ENCODE measurements at places on chromosomes 1 and 21.

- peak; percentile 54 for DNase-seq
These were observed 22.9 kb downstream of the TSHB start for GRCh38 chr1:115052454-115053083.

DNA sequence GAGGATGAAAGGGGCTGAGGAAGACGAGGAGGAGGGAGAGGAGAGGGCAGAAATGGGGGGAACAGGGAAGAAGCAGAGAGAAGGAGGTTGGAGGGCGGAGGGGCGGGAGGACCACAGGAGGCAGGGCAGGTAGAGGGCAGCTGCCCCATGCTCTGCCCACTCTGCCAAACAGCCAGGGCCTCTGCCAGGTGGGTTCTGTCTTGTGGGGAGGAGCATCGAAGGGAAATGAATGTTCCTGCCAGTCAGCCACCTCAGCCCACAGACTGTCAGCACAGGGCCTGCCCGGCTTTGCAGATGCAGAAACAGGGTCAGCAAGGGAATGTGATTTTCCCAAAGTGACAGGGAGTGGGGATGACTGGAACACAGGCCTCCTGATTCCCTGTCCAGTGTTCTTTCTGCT is 82.6 kb downstream of the GRIK3 start:
- DNase-seq = no peak

- DNase-seq = no peak
These were observed 3.3 kb downstream of the SUMO3 start for GRCh38 chr21:44814498-44815023.

GRCh38 chr1:152546704-152547103 is 19.9 kb downstream of the LCE3E start:
- no peak for DNase-seq

DNA sequence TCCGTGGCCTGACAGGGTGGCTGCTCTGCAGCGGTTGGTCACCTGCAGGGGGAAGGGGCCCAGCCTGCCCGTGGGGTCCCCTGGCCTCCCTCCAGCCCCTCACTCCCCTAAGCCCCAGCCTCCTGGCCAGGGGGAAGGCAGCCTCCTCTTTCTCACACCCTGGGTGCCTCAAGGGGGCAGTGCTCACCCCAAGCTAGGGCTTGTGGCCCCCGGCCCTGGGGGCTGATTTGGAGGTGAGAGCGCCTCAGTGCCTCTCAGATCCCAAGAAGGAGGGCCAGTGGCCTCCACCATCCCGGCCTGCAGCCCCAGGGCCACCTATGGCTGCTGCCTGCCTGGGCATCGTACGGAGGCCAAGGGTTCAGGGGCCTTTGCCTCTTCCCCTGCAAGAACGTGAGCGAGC is 66.4 kb upstream of the TTC34 start:
- DNase-seq = no peak

DNA sequence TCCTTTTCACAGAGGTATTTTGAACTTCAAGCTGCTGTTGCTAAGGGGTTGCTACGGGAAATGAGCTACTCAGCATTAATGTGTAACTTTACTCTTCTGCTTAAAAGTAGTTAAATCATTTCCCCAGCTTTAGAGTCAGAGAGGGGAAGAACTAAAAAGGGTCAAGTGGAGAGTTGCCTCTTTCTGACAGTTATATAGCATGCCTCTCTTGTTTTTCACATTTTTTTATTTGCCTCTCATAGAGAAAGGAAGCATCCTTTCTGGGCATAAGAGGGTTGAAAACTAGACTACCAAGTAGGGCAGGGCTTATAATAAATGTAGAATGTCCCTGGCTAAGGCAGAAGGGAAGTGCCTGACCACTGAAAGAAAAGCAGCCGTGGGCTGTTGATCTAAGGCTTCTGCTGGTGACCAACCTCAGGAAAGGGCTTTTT is 10.1 kb upstream of the ELAVL4 start:
- DNase-seq = no peak

DNA sequence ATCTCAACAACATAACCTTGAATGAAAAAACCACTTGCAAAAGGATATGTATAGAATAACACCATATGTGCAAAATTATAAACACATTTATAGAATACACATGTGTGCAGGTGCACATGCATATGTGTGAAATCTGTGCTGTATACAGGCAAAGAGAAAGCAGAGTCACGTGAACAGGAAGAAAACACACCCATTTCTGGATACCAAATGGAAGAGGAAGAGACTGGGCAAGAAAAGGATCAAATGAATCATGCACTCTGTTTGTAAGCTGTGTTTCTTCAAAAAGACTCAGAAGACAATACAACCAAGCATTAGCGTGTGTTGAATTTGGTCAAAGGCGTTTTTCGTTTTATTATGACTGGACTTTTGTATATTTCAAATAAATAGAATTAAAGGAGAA is 111.3 kb upstream of the ERG start:
- no peak for DNase-seq

DNA sequence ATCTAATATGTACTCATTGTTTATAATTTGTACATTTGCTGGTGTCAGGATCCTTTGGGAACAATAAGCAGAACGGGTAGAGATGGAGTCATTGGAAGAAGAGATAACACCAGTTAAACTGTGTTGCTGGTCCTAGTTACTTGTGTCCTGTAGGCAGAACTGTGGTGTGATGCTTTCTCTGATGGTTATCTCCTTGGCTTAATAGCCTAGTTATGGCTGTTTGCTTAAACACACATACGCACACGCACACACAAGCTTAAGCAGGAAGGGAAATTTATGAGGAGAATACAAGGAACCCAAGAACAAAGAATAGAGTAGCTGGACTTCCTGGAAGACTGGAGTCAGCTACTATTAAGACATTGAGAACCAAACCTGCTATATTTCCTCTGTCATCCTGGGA is 5.7 kb upstream of the PKN2 start:
- no peak for DNase-seq

DNA sequence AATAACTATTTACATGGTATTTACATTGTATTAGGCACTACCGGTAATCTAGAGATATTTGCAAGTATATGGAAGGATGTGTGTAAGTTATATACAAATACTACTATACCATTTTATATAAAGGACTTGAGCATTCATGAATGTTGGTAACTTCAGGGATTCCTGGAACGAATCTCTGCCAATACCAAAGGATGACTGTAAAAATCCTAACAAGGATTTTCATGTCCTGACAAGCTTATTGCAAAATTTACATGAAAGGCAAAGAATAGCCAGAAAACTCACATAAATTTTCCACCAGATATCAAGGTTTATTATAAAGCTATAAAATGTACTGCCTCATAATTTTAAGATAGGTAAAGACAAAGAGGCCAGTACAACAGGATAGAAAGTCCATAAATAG is 325.2 kb upstream of the NRIP1 start:
- DNase-seq = no peak

- DNase-seq = no peak
These were observed 102.2 kb downstream of the COQ8A start for GRCh38 chr1:227042292-227042691.

DNA sequence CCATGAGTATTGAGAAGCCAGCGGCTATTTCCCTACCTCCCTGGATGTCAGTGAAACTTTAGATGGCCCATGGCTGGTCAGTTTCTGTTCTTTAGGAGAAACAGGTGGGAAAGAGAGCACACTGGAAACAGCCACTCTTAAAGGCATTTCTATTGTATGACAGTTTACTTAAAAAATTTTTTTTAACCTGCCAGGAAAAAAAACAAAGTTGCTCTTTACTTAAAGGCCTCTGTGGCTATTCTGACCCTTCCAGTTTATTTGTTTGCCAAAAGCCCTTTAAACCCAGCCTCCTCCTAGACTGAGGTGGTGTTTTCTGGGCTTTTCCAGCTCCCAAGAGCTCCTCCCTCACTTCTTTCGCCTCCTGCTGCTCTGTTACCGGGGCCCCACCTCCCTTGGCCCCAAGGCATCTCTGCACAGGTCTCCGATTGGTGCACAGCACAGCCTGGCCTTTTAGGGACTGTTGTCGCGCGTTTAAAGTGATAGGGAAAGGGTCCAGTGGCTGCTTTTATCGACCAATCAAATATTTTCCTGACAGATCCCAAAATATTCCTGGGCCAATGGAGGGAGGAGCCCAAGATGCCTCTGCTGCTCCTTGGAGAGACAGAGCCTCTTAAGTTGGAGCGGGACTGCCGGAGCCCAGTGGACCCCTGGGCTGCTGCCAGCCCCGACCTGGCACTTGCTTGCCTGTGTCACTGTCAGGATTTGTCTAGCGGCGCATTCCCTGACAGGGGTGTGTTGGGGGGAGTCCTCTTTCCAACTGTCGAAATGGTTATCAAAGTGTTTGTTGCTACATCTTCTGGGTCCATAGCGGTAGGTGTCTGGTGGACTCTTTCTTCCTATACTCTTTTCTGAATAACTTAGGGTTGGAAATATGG is at the start of gene SH3BGR:
TSS of gene SH3BGR (plus strand) at position 639 of the 875 bp plus-strand sequence. CDS start at position 766, 127 bp downstream.
- no peak for DNase-seq

DNA sequence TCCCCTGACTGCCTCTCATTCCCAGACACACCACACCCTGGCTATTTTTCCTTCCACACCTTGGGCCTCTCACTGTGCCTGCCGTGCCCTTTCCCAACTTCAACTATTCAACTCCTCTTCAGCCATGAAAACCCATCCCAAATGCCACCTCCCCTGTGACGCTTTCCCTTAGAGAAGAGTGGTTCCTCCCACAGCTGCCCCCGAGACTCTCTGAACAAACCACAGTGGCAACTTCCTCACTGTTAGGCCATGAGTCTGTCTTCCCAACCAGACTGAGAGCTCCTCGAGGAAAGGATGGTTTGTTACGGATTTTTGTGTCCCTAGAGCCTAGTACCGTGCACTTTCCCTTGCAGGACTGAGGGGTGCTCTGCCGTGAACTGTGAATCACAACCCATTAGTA is 59.2 kb downstream of the LRRN2 start:
- DNase-seq = no peak

DNA sequence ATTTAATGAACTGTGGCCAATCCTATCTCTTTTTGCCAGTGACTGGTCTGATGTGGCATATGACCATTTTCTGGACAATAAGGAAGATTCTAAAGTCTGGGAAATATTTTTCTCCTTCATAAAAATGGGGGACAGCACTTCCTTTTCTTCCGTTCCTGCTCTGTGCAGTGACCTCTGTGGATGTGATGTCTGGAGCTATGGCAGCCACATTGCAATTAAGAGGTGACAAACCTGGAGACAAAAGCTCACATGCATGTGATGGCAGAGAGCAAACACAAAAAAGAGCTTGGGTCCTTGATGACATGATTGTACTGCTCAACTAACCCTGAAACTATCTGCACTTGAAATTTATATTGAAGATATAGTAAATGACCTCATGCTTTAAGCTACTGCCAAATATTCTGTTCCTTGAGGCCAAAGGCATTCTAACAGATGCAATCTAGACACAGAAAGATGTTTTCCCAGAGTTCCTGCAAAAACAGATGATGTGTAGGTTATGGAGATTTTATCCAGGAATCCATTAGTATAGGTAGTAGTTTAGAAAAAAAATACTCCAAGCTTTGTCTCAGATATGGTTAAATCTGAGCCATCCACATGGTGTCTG is 2.2 kb upstream of the MAGI3 start:
- DNase-seq = no peak

Data from GM10248 (cell line).